Activated T-helper 2 cell treated with anti-CD3 and anti-CD28 coated beads, Interferon-gamma antibody, Interleukin-2, Interleukin-4, amounts not matched to agents 10 μg/mL and 5 μg/mL and 100 μg/mL, durations not matched to agents 14 hours and 24 hours and 36 hours (primary cell): ENCODE measurements at places on chromosomes 13 and 19. TPM values are rescaled to one million over a fixed set of nuclear protein-coding genes. Genes with fewer than 3 reads are reported as not detected.

GRCh38 chr13:78659732-78660494, 958 bp upstream of the OBI1 start:
- no peak for DNase-seq

The ELAVL3 gene
- 0.84 TPM in 1 of 2 replicates, not detected in the other for total RNA-seq

DNA sequence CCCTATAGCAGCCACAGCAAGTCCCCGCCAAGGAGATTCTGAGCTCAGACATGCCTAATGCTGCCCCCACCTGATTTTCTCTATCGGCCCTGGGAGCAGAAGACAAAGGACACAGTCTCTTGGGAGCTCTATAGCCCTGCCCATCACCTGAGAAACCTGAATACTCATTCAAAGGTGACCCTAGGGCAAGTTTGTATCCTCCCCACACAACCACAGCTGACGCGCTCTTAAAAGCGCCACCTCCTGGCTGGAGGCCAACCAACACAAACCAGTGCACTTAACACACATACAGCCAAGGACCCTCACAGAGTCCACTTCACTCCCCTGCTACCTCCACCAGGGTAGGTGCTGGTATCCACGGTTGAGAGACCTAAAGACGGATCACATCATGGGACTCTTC, 8.8 kb upstream of the IGFL4 start:
- DNase-seq, result no peak

- DNase-seq, result no peak
Measured at GRCh38 chr19:54644056-54644455, 13.8 kb downstream of the LILRB1 start.

The ADGRE3 gene
- not detected in 2 replicates for total RNA-seq

The LIM2 gene
- total RNA-seq, result not detected in 2 replicates

The TMIGD2 gene
- 9.2 and 10.8 TPM in 2 replicates for total RNA-seq

- DNase-seq, result no peak
Measured at GRCh38 chr19:17266589-17266974, 661 bp upstream of the BABAM1 start.

DNA sequence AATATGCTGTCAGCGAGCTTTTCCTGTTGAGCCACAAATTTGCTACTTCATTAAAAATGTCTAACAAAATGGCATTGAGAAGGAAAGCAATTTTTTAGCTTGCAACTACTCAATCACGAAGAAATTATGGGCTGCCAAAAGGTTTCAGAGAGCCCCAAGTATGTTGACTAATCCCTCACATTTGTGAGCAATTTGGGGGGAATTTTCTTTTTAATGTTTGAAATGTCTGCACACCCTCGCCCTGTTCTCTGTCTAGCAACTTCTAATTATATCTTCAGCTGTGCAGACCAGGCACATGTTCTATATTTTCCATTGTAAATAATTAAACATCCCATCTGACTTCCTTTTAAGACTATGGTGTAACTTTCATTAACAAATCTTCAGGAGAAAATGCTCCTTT, 192.9 kb downstream of the DCT start:
- no peak for DNase-seq

The ASF1B gene
- 83.4 and 88.9 TPM in 2 replicates for total RNA-seq

GRCh38 chr19:6821639-6822310, 49.3 kb downstream of the VAV1 start:
- DNase-seq, result no peak

DNA sequence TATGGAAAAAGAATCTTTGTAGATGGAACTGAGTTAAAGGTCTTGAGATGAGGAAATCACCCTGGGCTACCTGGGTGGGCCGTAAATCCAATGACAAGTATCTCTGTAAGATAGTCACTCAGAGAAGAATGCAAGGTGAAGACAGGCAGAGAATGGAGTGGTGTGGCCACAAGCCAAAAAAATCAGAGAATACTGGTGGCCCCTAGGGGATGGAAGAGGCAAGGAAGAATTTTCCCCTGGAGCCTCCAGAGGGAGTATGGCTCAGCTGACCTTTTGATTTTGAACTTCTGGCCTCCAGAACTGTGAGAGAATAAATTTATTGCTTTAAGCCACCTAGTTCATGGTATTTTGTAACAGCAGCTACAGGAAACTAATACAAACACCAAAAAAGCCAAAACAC, 32.7 kb upstream of the CSNK1A1L start:
- no peak for DNase-seq

- no peak for DNase-seq
Measured at GRCh38 chr13:51502153-51502651, 49.4 kb upstream of the INTS6 start.

The ZNF836 gene
- total RNA-seq, result 7.2 and 8.8 TPM in 2 replicates

The PCP2 gene
- total RNA-seq, result 1.2 and 1.6 TPM in 2 replicates

- DNase-seq, result no peak
Measured at GRCh38 chr13:30751183-30751933, 16.0 kb downstream of the ALOX5AP start.

The TTYH1 gene
- total RNA-seq, result 0.50 TPM in 1 of 2 replicates, not detected in the other

The SIAH3 gene
- 0.07 TPM in 2 replicates for total RNA-seq

GRCh38 chr13:110471833-110472162, 89.7 kb downstream of the RAB20 start:
- no peak for DNase-seq

The ZNF285 gene
- total RNA-seq, result 0.25 TPM in 1 of 2 replicates, not detected in the other
